ENCODE measurements at places on chromosomes 2 and 18. TPM values are rescaled to one million over a fixed set of nuclear protein-coding genes. Genes with fewer than 3 reads are reported as not detected.

- DNase-seq, result no peak
Observed at GRCh38 chr2:155145758-155146229, 447.3 kb downstream of the KCNJ3 start.

DNA sequence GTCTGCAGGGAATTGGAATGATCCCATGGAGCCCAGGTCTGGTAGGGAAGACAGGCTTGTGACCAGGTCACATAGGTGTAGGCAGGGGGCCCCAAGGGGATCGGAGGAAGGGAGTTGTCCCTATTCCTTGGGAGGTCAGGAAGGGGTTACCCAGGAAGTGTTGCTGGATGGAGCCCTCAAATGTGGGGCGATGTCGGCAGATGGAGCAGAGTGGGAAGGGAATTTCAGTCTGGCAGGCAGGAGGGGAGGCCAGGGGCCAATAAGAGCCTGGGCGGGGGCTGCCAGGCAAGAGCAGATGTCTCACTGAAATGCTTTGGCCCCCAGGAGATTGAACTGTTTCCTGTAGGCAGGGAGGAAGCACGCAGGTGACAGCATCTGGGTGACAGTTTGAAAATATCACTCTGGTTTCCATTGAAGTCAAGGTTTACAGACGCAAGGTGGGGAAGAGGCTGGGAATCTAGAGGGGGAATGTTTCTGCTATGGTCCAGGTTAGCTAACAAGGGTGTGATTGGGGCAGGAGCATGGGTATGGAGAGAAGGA, 81.5 kb upstream of the SMAD2 start:
- no peak for DNase-seq

DNA sequence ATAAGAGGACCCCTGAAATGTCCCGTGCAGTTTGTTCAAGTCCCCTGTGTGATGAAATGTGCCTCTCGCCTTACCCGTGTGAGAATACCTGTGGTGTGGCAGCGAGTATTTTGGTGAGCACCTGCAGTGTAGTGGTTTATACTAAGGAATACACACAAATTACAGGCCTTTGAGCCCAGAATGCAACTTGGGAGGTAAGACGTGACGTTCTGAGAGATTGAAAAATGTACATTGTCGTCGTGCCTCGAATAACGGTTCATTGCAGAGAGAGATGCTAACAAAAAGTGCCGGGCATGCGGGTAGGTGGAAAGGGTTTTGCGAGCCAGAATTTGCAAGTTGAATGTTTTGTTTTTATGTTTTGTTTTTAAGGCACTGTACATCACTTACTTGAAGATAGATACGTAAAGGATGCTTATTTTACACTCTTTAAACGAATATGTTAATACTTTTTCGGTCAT, 867 bp downstream of the RBBP8 start:
- peak; percentile 8 for DNase-seq

DNA sequence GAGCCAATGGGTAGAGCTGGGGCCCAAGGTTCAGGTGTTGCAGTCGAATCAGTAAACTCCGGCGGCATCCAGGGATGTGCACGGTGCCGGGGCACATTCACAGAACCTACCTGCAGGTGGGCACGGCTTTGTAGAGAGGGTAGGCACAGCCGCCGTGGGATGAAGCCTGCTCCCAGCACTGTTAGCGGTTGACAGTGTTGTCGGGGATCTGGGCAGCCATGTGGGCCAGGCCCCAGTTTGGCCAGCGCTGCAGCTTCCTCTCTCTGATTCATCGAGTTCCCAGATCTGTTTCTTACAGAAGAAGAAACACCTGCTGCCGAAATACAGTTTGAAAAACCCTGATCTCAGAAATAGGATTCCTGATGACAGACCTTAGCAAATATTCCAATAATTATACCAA, 274.8 kb downstream of the AGAP1 start:
- DNase-seq, result no peak

Gene GPAT2
- 2.8 TPM for polyA plus RNA-seq

DNA sequence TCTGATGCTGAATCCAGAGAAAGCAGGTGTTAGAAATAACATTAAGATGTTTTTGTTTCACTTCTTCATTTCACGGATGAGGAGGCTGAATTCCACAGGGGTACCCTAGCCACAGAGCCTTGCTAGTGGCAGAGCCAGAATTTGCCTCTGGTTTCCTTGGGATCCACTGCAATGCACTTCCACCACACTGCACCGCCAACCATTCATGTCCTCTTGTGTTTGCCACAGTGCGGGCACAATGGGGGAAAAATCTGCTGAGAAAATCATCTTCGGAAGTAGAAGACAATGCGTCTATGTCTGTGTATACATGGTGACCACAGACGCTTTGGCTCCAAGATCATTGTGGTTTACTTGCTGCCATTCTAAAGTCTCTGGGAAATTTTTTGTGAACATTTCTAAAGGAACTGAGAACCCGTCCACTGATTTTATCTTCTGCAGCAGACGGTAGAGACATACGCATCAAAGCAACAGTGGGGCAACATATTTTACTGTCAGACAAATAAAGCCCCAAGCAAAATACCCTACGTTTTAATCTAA, 14.9 kb downstream of the ICOS start:
- no peak for DNase-seq

Gene ZNF804A
- 1.2 TPM for polyA plus RNA-seq

Gene TOGARAM2
- polyA plus RNA-seq, result 2.1 TPM

Gene CFC1B
- not detected for polyA plus RNA-seq

DNA sequence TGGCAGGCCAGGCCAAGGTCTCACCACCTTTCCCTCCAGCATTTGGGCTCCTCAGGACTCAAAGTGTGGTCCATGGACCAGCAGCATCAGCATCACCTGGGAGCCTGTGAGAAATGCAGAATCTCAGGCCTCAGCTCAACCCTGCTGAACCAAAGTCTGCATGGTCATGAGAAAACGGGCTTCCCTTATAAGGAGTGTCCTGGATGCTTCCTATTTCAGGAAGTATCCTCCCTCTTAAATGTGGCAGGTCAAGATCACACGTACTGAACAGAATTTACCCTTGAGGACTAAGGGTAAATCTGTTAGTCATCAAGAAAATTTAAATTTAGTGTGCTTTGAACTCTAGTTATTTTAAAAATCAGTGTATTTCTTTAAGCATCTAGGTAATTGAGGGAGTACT, 11.8 kb downstream of the CD8A start:
- DNase-seq, result no peak

GRCh38 chr2:242059566-242059965, 190.0 kb downstream of the RTP5 start:
- DNase-seq, result no peak

- no peak for DNase-seq
Observed at GRCh38 chr2:98040331-98040939, 44.7 kb upstream of the TMEM131 start.

GRCh38 chr2:13106302-13106701, 389.6 kb downstream of the TRIB2 start:
- no peak for DNase-seq

GRCh38 chr2:84900971-84901370, 4.5 kb upstream of the TMSB10 start:
- DNase-seq, result no peak

DNA sequence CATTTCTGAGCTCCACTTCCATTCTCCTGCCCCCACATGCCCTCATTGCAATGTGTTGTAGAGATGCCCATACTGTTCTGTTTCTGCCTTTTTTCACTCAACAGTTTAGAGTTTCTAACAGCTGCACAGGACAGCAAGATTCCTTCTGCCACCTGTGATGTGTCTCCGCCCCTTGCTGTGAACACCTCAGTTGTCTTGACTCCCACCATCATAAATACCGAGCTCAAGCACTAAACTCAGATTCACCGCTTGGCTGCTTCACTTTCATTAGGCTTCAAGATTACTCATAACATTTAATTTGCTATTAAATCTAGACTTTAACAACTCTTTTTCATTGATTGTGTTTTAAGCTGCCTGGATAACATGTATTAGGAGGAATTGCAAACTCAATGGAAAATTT, 141.0 kb downstream of the MAP2 start:
- DNase-seq, result no peak

DNA sequence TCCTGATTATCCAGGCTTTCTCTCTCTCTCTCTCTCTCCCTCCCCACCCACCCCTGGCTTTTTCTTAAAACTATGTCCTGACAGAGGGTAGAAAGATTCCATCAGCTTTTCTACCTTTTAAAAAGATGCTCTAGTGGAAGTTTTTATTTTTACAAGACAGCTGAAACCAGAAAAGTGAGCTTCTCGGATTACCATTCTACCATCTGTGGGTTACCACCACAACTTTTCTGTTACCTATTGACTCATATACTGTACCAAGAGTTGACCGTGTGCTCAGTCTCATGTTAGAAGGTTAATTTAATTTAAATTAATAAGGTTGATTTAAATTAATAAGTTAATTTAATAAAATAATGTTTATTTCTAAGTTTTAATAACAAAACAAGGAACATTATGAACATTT, 137.6 kb downstream of the UPP2 start:
- no peak for DNase-seq

Gene GPR39
- polyA plus RNA-seq, result 3.3 TPM

- peak; percentile 7 for DNase-seq
Observed at GRCh38 chr2:6470518-6470917, 395.2 kb downstream of the CMPK2 start.

- no peak for DNase-seq
Observed at GRCh38 chr2:207772081-207772843, 2.6 kb upstream of the FZD5 start.

DNA sequence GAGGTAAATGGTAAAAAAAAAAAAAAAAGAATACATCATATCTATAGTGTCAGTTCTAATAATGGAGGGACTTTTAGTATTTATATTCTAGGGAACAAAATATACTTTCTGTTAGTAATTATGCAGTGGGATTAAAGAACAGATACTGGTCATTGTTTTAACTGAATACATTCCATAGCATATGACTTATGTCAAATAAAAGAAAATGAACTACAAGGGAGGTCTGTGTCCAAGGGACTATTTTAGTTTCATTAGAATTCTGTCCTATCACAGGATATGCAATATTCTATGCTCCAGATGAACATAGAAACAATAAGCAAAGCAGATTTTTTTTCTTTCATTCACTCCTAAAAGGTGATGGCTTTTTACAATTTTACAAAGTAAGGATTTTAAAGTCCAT, 154.2 kb upstream of the ZEB2 start:
- DNase-seq, result no peak

- no peak for DNase-seq
Observed at GRCh38 chr18:80243204-80243603, 4.1 kb downstream of the PARD6G start.

- no peak for DNase-seq
Observed at GRCh38 chr2:126720638-126721037, 64.7 kb downstream of the GYPC start.

- DNase-seq, result no peak
Observed at GRCh38 chr2:161265874-161266273, 42.4 kb upstream of the PSMD14 start.

DNA sequence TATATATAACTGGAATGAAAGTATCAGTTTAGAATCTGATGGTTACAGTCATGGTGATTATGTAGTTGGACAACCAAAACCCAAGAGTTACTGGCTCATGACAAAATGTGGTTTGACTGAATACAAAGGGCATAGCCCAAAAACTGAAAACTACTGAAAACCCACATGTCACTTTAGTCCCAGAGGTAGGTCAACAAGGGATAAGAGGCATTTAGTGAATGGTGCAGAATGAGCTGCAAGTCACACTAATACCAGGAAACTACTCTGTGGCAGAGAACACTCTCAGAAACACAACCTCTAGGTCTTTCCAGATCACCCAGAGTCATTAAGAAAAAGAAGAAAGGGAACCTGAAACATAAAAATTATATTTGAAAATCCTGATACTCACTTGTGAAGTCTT, 154.5 kb downstream of the AGPS start:
- DNase-seq, result no peak

- no peak for DNase-seq
Observed at GRCh38 chr2:84991404-84992160, 20.6 kb downstream of the KCMF1 start.

Gene PKP4
- 148 TPM for polyA plus RNA-seq

DNA sequence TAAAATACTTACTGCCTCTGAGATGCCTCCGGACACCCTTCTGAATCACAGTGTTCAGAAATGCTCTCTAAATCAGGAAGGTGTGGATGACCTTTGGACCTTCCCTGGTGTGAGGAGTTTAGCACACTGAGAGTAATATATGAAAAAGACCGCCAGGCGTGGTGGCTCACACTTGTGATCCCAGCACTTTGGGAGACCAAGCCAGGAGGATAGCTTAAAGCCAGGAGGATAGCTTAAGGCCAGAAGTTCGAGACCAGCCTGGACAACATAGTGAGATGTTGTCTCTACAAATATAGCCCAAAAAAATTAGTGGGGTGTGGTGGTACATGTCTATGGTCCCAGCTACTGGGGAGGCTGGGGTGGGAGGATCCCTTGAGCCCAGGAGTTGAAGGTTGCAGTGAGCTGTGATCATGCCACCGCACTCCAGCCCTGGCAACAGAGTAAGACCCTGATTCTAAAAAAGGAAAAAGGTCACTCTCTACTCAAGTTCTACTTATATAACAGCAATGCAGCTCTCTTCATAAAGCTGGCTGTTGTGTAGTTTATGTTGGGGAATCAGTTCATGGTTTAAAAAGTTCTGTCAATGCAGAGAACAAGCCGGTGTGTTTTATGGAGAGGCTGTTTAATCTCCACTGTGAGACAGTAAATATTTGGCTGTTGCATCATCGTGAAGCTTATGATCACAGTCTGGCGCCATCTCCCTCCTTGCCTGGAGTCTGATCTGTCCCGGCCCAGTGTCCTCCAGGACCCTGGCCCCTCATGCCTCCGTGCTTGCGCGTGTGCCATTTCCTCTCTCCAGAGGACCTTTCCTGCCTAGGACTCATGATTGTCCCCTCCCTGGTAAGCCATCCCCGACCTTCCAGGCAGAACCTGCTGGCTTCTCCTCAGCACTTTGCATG, 184.5 kb downstream of the FAM210A start:
- DNase-seq, result no peak

DNA sequence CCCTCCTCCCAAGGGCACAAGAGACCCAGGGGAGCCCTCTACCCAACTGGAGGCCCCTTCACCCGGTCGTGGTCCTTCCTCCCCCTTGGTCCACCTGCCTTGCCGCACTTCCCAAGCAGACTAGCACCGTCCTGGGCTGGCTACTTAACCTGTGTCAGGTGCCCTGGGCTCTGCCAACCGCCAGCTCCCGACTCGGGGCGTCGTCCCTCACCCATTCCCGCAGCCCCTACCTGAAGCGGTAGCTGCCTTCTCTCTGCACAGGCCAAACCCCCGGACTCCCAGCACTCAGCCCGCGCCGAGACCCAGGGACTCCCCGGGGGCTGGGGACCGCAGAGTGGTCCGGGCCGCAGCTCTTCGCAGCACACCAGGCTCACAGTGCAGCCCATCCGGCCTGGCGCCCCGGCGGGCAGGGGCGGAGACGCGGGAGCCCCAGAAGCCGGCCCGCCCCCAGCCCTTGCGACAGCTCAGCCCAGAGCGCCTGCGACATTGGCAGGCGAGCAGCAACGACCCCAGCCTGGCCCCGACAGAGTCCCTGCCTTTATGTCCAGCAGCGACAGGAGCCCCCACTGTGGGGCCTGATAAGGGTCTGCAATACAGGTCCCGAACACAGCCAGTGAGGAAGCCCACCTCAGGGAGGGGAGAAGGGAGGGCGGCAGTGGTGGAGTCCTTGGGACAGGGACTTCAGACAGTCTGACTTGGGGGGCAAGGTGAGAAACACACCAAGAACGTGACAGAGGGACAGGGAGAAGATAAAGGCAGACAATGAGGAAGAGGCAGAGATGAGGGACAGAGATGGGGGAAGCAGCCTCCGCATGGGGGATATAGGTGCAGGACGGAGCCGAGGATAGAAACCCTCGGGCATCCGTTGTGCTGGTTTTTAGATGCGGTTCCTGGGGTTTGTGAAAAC, 31.0 kb upstream of the TNS1 start:
- no peak for DNase-seq

Gene RAX
- polyA plus RNA-seq, result not detected

All from renal cortex interstitium (tissue), 15 donors.